ENCODE measurements at places on chromosomes 3 and 15.
A peak's percentile ranks its signal among the peaks of the same experiment; 100 is the strongest.

- no peak for DNase-seq
These were observed 207.9 kb upstream of the RGMA start for GRCh38 chr15:93296759-93297500.

DNA sequence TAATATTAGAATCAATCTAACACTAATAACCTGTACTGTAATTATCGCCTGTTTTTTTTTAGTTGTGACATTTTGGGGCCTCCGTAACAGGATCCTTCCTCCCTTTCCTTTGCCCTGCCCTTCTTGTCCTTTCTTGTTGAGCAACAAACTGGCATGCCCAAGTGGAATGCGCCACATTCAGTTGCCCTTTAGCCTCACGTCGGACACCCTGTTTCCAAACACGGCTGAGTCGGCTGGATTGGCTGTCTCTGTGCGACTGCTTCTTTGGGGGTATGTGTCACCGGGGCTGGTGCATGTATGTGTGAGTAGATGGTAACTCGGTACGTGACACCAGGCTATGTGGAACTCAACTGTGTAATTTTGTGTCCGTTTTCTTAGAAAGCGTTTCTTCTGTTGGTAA, 24.1 kb downstream of the TRAK1 start:
- DNase-seq: no peak

- no peak for DNase-seq
These were observed 31.9 kb upstream of the MCF2L2 start for GRCh38 chr3:183460081-183461055.

DNA sequence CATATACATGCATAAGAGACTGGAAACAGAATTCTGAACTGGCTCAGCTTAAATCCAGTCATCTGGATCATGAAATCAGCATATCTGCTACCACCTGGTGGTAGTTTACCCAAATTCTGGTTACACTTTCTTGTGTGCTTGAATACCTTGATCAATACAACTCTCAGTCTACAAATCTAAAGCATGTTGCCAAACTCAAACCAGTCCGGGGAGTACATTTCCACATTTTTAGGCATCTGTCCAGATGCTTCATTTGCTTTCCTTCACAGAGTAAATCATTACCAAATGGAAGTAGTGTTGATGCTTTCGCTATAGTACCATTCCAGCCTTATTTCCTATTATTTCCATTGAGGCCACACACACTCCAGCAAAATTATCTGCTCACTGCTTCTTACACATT, 126.4 kb downstream of the P2RY1 start:
- DNase-seq: no peak

DNA sequence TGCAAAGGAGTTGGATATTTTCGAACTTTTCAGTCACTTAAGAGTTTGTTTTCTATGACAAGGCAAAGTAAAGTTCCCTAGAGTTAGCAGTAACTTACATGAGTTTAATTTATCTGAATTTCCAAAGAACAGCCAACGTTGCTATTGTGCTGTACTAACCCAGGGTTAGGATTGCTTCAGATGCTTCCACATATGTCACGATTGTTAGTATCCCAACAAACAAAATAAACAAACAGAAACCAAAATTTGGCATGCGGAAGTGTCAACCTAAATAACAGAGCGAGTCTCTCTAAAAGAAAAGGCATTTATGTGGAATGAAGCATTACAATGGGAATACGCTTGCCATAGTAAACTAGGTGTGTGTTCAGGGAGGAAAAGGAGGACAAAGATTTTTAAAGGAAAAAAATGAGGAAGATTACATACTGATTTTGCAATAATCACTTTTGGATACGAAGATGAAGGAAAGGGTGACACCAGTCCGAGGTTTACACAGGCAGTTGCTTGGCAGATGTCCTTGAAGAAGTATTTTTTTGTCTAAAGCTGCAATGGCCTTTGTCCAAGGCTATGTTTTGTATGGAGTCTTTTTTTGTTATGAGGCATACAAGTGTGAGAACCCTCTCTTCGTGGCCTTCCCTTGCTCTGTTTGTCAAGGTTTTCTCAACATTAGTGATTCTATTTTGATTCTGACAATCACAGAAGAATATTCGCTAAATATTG, 267.9 kb downstream of the GABRG3 start:
- no peak for DNase-seq

DNA sequence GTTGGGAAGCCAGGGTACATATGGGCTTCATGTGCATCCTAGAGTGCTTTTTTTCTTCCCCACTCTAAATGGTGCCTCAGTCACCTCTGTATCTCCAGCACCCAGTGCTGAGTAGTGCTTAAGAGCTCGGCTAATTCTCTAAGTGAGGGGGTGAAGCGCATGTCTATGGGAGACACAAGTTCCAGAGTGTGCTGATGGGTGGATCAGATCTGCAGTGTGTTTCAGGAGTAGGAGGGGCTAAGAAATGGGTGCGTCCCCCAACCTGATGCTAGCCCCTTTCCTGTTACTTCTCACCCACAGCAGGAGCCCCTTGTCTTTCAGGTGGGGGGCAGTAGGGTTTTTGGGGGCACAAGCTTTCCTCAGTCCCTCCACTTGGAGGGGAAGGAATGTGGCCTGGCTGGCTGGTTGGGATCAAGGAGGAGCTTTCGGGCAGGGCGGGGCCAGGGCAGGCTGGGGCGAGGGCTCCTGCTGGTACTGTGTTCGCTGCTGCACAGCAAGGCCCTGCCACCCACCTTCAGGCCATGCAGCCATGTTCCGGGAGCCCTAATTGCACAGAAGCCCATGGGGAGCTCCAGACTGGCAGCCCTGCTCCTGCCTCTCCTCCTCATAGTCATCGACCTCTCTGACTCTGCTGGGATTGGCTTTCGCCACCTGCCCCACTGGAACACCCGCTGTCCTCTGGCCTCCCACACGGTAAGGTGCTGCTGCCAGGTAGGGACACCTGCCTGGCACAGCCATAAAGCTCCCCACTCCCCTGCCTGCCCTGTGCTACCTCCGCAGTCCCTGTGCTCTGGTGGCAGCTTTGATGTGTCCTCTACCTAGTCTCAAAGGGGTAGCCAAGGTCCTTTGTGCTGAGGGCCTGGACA, at the start of gene IL17RE:
IL17RE (plus strand) TSS at position 477 of the 866 bp plus-strand sequence; CDS start at position 562, 85 bp downstream.
- no peak for DNase-seq

DNA sequence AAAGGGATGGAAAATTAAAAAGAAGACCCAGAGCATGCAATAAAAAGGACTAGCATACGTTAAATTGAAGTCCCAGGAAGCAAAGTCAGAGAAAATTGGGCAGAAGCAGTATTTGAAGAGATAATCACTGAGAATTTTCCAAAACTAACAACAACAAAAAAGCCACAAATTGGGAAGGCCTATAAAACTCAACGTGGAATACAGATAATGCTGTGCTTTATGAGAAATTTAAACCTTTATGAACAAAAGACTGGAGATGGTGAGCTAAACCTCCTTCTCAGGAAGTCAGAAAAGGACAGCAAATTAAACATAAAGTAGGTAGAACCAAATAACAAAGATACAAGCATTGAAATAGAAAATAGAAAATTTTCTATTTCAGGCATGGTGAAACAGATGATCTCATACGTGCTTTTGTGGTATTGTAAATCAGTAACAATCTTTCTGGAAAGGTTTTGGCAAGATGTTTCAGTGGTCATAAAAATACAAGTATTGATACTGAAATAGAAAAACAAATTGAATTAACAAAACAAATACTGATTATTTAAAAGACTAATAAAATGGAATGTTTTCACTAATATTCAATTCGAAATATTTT, 55.6 kb downstream of the LYSMD4 start:
- DNase-seq: no peak

GRCh38 chr15:62474771-62475124, 309.7 kb upstream of the C2CD4B start:
- DNase-seq: no peak

GRCh38 chr3:141201122-141201521, 30.5 kb upstream of the PXYLP1 start:
- DNase-seq: no peak

- DNase-seq: no peak
These were observed 15.5 kb downstream of the ATG3 start for GRCh38 chr3:112546216-112546759.

GRCh38 chr3:192830291-192831110, 87.2 kb downstream of the MB21D2 start:
- DNase-seq: no peak

DNA sequence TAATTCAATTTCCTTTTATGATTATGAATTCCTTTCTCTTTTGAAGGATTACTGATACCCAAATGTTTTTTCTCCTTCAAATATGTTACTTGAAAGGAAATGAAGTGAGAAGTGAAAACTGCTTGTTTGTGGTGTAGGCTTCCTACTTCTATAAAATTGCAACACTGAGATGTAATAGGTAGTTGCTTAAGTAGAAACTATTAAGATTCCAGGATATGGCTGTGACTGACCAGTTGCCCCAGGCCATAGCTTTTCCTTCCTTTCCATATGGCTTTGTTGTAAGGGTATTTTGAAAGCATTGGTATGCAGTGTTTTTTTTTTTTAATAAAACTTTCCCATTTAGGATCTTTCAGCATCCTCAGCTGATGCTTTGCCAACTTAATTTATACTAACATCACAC, 28.5 kb downstream of the DNAJC13 start:
- DNase-seq: no peak

GRCh38 chr15:33218071-33218491, 23.6 kb upstream of the FMN1 start:
- DNase-seq: no peak

- no peak for DNase-seq
These were observed 237.9 kb downstream of the NFKBIZ start for GRCh38 chr3:102087236-102087635.

DNA sequence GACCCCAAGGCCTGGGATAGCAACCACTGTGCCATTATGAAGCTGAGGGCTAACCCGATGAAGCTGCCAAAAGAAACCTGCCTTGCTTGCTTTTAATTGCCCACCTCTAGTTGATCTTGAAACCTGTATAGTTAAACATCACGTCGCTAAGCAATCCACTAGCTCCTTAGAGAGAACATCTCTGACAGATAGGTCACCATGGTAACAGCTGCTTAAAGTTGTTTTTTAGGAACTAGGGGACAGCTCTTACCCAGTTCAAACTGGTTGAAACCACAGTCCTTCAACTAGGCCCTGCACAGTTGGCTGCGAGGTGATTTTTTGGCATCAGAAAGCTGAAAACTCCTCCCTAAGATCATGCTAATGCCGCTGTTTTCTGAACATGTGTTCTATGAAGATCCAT, 135.7 kb downstream of the EBLN2 start:
- DNase-seq: no peak

DNA sequence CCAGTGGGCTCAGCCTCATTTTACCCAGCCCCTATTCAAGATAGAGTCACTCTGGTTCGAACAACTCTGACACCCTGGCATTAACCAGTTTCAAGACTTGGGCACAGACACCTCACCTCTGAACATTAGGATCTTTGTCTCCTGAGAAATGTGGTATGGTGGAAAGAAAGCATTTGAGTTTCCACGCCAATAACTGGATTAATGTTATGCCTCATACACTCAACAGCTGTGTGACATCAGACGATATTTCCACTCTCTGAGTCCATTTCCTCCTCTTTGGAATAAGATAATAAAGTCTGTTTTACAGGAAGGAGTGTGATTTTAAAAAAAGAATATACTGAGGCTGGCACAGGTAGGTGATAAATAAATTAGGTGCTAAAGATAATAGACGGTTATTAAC, 121.3 kb upstream of the CHL1 start:
- no peak for DNase-seq

DNA sequence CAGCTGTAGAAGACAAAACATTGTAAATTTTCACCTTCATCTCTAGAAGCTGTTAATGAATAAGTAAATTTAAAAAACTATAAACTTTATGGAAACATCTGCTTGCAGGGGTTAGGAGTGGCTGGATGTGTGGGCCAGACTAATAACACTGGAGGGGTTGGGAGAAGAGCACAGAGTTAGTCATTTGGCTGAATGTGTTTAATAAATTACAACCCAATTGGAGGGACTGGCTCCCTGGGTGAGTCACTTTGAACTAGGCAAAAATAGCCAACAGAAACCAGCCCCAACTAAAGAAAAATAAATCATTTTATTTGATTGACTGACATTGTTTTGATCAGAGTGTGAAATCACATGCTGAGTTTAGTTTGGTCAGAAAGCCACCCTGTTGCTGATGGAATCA, 21.8 kb downstream of the DGKG start:
- no peak for DNase-seq

GRCh38 chr15:40891138-40891537, 3.1 kb upstream of the VPS18 start:
- no peak for DNase-seq

GRCh38 chr15:61049028-61049427, 180.1 kb downstream of the RORA start:
- DNase-seq: no peak

DNA sequence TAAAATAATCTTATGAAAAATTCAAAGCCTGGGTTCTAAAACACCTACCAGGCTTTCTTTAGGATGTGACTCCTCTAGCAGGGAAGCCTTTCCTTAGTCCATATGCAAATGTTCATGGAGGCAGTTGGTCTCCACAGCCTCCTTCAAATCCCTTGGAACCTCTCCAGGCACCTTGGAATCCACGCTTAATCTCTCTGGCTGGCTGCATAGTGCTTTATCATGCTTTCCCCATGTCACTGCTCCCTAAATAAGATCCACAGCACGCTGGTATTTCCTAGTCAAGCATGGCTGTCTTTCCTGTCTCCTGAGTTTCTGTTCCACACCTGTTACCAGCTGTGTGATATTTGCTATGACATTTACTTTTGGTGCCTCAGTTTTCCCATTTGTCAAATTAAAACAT, 71.3 kb downstream of the CLSTN2 start:
- no peak for DNase-seq

- no peak for DNase-seq
These were observed 26.4 kb upstream of the SKIL start for GRCh38 chr3:170331143-170331542.

GRCh38 chr3:126989316-126990023, 6.6 kb downstream of the PLXNA1 start:
- DNase-seq: no peak

- no peak for DNase-seq
These were observed 993 bp downstream of the PLCL2 start for GRCh38 chr3:16885593-16886302.

DNA sequence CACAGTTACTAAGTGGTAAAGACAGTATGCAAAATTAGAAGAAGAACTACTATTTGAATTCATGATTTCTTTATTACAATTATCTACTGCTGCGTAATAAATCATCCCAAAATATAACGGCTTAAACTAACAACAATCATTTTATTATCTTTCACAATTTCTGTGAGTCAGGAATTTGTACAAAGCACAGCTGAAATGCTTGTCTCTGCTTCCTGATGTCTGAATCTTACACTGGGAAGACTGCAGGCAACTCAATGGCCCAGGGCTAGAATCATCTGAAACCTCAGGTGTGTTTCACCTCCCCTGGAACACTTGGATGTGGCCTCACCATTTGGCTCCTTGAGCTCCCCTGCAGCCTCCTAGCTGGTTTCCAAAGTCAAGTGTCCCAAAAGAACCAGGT, 145.1 kb downstream of the MAGI1 start:
- DNase-seq: no peak

- no peak for DNase-seq
These were observed 21.0 kb upstream of the FBXL2 start for GRCh38 chr3:33256249-33256648.

DNA sequence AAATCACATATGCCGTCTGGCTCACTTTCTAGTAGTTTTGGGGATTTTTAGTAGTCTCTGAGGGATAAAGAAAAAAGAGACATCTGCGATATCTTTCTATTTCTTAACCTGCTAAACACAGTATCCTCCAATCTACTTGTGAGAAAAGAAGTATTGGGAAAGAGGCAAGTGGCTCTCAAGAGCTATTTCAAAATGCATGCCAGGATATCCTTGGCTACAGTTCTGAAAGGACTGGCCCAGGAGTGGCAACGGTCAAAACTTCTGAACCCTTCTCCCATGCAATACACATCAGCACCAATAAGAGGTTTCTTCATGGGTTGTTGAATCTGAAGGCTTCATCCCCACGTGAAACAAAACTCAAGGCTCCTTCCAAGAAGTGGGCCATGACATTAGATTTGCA, 204.0 kb upstream of the WNT5A start:
- DNase-seq: peak; percentile 81

All from DMS79 (cell line).